NCI-H187 treated with DMSO at 0.1 percent for 48 hours (cell line): ENCODE measurements at places on chromosomes 7 and 10.

DNA sequence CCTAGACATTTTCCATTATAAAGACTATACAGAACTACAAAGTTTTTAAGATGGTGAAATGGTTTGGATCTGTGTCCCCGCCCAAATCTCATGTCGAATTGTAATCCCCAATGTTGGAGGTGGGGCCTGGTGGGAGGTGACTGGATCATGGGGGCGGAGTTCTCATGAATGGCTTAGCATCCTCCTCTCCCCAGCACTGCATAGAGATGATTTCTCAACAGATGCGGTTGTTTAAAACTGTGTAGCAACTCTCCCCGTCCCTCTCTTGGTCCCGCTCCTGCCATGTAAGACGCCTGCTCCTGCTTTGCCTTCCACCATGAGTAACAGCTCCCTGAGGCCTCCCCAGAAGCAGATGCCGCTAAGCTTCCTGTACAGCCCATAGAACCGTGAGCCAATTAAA is 1.6 kb downstream of the FAM133B start:
- no peak for DNase-seq

GRCh38 chr7:128688492-128688891 is 16.4 kb downstream of the GARIN1A start:
- no peak for DNase-seq

- DNase-seq, result no peak
These were observed 4.8 kb downstream of the VSTM2A start for GRCh38 chr7:54546986-54547314.

- DNase-seq, result no peak
These were observed 113.2 kb upstream of the PHF14 start for GRCh38 chr7:10860516-10860915.

DNA sequence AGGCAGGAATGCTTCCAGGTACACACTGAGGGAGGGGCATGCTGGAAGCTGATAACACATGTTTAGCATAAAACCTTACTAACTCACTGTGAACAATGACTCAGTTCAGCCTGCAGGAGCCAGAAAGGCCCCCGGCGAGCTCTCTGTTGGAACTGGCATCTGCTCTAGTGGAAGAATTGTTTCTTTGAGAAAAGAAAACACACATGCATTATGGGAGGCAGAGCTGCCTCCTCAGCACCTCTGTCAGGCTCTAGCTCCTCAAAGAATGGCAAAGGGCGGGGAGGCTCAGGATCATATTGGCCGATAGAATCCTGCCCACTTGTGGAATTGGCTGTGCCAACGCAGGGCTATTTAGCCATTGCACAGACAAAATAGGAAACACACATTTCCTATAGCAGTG is 338.3 kb downstream of the CXCL12 start:
- DNase-seq, result no peak

DNA sequence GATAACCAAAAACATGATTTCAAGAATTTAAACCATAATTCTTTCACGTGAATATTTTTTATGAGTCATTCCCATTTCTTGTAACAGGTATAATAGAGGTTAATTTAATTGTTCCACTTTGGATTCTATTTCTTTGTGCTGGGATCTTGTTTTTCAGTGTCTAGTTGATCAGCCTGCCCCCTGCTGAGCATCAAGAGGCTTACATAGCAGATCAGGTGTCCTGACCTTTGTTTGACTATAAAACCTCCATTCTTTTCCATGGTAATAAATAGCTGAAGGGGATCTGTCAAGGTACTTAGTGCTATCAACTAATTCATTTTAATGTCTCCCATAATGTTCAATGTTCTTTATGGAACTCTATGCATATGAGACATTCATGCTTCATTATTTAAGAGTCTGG is 4.9 kb downstream of the COL17A1 start:
- DNase-seq, result no peak

DNA sequence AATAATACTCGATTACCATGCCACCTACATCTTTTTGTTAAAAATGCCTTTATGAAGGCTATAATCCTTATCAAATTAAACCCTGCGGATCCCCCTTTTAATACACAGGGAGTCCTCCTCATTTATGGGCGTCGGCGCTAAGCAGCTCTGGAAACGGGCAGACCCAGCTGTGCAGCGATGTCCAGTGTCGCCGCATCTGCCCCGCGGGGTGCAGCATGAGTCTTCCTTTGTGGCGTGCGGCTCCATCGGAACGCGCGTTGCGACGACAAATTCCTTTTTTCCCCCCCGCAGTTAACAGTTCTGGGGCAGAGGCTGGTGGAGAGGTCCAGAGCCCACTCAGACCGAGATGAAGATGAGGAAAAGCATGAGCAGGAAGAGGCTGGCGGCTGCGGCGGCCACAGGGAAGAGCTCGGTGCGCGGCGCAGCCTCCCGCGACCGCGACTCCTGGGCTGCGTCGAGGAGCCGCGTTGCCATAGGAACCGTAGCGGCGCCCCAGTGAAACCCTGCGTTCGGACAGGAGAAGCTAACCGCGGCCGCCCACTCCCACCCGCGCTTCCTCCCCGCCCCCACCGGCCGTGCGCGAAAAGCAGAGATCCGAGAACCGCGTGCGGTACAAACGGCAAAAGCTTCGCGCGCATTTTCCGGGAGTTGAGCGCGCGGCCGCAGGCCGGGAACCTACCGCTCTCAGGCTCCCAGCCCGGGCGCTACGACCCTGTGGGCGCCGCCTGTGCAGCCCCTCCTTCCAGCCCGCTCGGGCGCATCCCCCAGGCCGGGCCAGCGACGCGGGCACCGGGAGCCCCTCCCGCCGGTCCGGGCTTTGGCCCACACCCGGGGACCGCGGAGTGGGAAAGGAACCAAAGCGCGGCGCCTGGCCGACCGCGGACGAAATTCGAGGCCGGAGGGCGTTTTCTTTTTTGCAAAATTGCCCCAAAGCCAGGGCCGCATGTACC is 130.6 kb downstream of the SPAG6 start:
- no peak for DNase-seq

DNA sequence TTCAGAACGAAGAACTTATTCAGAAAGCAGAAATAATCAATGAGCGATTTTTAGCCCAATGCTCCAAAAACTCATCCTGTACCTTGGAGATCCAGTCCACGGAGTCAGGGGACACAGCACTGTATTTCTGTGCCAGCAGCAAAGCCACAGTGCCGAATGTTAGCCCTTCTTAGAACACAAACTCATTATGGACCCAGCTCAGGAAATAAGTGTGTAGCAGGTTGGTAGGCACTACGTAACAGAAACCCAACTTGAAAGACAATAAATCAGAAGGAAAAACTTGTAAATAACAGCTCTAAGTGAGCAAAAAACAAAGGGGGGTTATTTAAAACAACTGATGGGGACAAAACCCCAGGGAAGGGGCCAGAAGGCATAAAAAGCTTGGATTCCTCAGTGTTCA is 112.0 kb upstream of the PRSS1 start:
- no peak for DNase-seq

DNA sequence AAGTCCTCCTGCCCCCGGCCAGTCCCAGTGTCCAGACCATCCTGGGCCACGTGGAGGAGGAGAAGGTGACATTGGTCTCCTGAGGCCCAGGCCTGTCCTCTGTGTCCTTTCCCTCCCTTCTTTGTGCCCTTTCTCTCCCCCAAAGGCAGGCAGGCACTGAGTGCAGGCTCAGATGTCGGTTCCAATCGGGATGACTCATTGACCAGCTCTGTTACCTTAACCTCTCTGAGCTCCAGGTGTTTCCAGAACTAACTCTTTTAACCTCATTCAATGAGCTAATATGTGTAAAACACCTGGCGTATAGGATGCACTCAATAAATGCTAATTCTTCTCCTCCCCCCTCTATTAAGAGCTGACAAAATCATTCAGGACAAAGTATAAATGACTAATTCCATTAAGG is 25.7 kb downstream of the MACROH2A2 start:
- no peak for DNase-seq

- DNase-seq, result no peak
These were observed 23.6 kb downstream of the PANK1 start for GRCh38 chr10:89621438-89621837.
